ENCODE measurements at places on chromosomes 7 and 10.

- no peak for DNase-seq
Observed at GRCh38 chr10:114508376-114508775, 104.1 kb upstream of the AFAP1L2 start.

DNA sequence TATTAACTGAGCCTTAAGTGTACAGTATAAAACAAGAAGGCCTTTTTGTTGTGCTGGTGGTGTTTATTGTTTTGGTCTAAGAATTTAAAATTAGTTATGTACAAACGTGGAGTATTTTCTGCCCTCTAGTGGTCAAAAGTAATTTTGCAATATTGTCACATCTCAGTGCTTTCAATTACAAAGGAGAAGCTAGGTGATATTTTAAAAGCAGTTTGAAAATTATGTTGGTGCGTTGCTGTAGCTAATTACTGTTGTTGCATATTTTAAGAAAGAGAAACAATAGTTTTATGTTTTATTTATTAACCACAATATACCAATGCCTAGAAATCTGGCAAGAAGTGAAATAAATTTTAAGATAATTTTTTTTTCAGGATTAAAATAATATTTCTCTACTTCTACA, 11.4 kb downstream of the NPVF start:
- DNase-seq, result peak; percentile 25

GRCh38 chr10:350981-351501, 215.8 kb downstream of the ZMYND11 start:
- DNase-seq, result no peak

DNA sequence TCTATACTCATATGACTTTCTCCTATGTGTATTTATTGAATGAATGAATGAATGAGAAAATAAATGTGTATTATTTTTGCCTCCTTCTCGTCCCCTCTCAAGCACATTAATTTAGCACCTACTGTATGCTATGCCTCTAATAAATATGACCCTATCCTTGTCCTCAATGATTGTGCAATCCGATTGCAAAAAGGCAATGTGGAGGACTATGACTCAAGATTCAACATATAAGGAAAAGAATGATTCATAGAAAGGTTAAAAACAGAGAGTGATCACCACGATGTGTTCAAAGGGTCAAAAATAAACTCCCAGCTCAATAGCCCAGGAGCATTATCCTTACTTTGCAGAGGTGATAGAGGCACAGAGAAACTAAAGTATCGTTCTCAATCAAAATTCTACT, 322.8 kb upstream of the SORCS1 start:
- DNase-seq, result no peak

DNA sequence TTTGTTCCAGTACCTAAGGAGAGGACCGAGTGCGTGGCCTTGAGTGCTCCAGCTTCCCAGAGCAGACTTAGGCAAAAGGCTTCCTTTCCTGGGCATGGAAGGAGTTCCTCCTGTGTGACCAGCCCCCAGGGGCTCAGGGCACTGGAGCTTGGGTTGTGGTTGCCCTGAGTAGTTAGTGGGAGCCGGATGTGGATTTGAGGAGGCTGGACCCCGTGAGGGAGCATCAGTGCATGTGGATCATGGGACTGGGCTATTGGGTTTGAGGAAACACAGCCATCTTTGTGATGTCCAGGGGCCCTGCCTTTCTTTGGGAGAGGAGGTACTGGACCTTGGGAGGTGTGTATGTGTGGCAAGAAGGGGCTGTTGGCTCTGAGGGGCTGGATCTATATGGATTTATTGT, 8.4 kb downstream of the LRMDA start:
- no peak for DNase-seq

- DNase-seq, result no peak
Observed at GRCh38 chr10:31635009-31635408, 293.6 kb downstream of the ARHGAP12 start.

- peak; percentile 53 for DNase-seq
Observed at GRCh38 chr7:8109196-8110022, 140.8 kb downstream of the GLCCI1 start.

GRCh38 chr7:133789974-133790373, 337.2 kb upstream of the LRGUK start:
- DNase-seq, result peak; percentile 66

DNA sequence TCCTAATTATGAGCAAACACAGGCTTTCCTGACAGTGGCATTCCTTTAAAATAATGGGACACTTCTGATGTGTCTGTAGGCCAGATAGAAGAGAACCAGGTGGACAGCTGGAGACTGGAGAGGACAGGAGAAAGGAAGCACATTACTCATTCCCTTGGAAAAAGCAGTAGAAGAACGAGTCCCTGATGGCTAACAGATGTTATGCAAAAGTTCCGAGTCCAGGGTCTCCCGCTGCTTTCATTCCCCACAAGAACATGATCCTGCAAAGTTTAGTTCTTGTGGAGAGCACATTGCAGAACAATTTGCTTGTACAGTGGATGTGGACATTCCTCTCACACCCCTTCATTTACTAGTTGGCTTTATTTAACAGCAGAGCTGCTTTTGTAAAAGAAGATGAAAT, 137.6 kb downstream of the GPAM start:
- DNase-seq, result peak; percentile 23

DNA sequence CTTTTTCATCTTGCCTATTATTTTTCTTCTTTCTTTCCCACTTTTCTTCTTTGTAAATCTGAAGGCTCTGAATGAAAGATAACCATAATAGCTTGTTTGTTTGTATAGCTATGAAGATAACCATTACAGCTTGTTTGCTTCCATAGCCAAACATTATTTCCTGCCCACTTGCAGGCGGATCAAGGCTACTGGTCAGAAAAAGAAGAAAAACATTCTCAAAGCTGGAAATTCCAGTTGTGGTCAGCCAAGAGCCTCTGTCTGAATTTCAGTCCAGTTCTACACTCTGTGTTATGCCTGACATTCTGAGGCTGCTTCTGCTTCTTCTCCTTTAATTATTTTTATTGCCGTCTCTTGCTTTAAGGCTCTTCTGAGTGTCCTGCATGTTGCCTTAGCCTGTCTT, 48.9 kb downstream of the TMEM178B start:
- no peak for DNase-seq

DNA sequence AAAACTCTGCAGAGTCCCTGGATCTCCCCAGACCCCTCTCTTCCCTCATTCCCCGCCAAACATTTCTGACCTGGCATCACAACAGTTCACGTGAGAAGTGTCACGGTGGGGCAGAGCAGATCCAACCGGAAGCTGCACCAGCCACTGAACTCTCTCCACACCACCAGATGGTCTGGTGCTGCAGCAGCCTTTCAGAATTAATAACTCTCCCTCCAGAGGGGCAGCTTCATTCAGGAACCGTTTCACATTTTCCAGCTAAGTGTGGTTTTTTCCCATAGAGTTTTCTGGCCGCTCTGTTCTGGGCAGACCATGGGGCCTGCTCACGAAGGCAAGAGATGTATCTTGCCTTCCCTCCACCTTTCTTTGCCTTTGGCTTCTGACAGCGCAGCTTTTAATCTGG, 486.7 kb upstream of the GALNT17 start:
- no peak for DNase-seq

GRCh38 chr10:99807786-99808185, 25.3 kb downstream of the ABCC2 start:
- no peak for DNase-seq

DNA sequence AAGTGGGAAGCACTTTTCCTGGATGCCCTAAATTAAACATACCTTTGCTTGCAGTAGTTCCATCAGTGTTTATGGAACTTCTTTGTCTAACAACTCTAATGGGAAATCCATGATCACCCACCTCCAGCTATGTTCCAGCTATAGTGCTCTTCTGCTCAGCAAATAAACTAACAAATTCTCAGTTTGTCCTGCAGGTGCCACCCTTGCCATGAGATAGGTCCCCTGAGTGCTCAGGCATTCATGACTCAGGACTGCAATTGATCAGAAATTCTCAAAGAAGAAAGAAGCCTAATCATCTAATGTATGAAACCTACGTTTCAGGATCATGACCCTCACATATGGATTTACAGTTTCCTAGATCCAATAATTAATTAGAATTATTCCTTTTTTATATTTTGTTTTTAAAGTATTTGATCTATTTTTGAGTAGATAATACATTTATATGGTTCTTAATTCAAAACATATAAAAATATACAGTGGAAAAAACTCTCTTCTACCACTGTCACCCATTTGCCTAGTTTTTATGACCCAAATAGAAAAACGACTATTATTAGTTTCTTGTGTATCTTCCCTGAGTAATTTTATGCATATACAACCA, 48.7 kb upstream of the DYNC1I1 start:
- DNase-seq, result peak; percentile 7

GRCh38 chr7:37037286-37037685, 313.0 kb upstream of the AOAH start:
- no peak for DNase-seq

DNA sequence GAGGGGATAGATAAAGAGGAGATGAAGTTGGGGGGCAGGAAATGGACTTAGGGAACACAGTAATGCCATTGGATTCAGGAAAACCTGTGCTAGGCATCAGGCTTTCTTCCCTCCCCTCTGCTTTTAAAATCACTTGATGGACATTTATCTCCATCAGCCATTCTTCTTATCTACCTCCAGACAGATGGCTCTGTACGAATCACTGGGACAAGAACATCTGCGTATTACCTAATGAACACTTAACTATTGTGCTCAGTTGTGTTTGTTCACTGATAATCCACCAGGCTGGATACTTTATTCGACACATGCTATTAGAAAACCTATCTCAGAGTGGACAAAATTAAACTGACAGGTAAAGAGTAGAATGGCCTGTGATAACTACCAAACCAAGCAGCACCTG, 40.0 kb downstream of the TNKS2 start:
- DNase-seq, result no peak

- no peak for DNase-seq
Observed at GRCh38 chr7:158431055-158431940, 156.3 kb downstream of the PTPRN2 start.

DNA sequence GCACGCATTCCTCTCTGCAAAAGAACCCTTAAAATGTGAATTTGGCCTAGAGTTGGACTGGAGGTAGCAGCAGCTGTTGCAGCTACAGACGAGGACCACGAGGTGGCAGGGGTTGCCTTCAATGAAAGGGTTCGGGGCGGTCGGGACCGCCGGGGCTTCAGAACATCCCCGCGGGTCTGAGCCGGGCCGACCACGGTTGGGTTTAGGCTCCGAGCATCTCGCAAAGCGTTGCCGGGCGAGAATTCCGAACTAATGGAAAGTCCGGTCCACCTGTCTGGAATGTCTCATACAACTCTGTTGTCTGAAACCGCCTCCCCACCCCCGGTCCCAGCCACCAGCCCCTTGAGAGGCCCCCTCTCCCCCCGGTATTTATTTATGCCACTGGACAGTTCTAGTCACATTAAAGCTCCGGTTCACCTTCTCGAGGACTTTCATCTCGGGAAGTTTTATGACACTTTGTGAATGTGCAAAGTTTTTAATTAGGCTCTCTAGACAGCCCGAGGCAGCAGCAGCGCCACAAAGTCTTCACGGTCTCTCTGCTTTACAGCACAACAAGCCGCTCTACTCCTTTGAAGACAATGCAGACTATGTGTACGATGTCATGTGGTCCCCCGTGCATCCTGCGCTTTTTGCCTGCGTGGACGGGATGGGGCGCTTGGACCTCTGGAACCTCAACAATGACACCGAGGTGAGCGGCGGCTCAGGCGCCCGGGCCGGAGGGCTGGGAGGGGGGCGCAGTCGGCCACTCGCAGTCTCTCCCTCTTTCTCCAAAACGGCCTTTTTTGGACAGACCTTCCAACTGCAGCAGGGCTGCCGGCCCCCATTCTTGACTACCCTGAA, 246.2 kb downstream of the SLC25A13 start:
- peak; percentile 64 for DNase-seq

- no peak for DNase-seq
Observed at GRCh38 chr10:23481363-23481961, 42.6 kb downstream of the OTUD1 start.

GRCh38 chr10:26488344-26488743, 50.2 kb downstream of the APBB1IP start:
- DNase-seq, result no peak

DNA sequence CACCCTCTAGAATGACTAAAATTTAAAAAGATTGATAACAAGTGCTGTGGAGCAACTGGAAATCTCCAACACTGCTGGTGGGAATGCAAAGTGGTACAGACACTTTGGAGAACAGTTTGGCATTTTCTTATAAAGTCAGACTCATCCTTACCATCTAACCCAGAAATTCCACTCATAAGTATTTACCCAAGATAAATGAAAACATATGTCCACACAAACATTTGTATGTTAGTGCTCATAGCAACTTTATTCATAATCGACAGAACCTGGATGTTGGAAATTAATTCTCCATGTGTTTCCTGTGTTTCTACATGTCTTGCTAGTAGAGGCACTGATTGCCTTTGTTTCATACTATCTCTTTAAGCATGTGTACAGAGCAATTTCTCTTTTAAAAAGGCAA, 282.4 kb downstream of the AHR start:
- peak; percentile 50 for DNase-seq

DNA sequence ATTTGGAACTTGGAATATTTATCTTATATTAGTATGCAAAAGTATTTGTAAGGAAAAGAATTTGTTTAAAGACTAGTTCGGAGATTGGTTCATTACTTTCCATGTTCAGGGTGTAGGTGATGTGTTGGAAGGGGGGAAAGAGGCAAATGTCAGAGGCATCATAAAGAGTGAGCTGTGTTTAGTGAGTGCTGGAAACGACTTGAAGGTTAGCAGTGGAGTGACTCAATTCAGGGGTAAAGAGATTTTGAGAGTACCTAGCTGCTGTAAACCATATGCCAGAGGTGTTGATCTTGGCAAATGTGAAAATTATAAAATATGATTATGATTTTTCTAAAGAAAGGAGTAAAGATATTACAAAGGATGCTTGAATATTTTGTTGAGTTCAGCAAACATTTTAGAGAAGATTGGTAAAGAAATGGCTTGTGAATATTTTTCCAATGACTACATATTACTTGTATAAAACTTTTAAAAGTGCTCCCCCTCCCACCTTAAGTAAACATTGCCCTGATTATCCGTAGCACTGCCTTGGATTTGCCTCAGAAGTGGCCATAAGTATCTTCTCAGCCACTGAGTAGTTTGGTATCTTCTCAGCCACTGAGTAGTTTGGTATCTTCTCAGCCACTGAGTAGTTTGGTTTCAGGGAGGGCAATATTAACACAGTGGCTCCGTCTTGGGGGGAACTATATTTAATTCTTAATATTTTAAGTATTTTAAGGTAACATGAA, 51.5 kb downstream of the ZNRF2 start:
- DNase-seq, result no peak

GRCh38 chr7:20783700-20784387, 2.8 kb downstream of the SP8 start:
- DNase-seq, result no peak

Data from fibroblast of skin of abdomen (primary cell).